HT-29 (cell line): ENCODE measurements at places on chromosomes 7 and 10. TPM values are rescaled to one million over a fixed set of nuclear protein-coding genes. Genes with fewer than 3 reads are reported as not detected.

The HTRA1 gene
- not detected in 2 replicates for total RNA-seq

The SAMD9 gene
- total RNA-seq: 8.3 and 8.5 TPM in 2 replicates

The LAMB4 gene
- total RNA-seq: 0.03 TPM in 1 of 2 replicates, not detected in the other

The POLR2J2 gene
- total RNA-seq: 2.8 and 4.2 TPM in 2 replicates

The TUBAL3 gene
- total RNA-seq: 0.05 and 0.47 TPM in 2 replicates

The GSTO2 gene
- total RNA-seq: 31.4 and 31.8 TPM in 2 replicates

The CTAGE6 gene
- total RNA-seq: not detected in 2 replicates

The IRF5 gene
- 17.9 and 19.1 TPM in 2 replicates for total RNA-seq

GRCh38 chr10:97781618-97782331 is 10.0 kb upstream of the SFRP5 start:
- DNase-seq: no peak

GRCh38 chr10:65342245-65342644 is 1583.6 kb upstream of the LRRTM3 start:
- peak; percentile 25 for DNase-seq

- no peak for DNase-seq
Measured at GRCh38 chr7:134611611-134612151, 35.0 kb upstream of the BPGM start.

GRCh38 chr7:42227936-42228591 is 8.9 kb downstream of the GLI3 start:
- no peak for DNase-seq

GRCh38 chr7:107579554-107579884 is 527 bp upstream of the BCAP29 start:
- no peak for DNase-seq

DNA sequence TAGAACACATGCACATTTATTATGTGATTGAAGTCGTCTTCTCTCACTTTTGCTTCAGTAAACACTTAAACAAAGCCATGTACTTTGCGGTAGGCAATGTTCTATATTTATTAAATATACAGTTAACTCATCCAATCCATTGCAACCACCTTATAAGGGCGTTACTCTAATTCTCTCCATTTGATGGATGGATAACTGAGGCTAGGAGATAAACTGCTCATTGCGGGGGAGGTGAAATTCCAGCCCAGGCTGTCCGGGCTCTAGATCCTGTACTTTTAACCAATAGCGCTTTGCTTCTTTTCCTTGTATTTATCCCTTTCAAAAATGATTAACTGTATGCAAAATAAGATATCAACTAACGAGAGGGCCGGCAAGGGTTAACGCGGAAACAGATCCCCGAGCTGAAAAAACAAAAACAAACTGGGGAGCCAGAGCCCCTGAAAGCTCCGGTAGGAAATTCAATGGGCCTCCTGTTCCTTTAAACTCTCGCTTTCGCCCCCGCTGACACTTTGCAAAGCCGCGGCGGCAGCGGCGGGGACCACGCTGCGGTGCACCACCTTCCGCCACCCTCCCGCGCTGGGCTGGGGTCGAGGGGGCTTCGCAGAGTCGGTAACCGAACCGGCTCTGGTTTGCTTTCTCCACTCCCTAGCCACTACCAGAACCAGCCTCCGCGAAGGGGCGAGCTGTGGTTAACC is 1.0 kb upstream of the PLXDC2 start:
- DNase-seq: no peak

DNA sequence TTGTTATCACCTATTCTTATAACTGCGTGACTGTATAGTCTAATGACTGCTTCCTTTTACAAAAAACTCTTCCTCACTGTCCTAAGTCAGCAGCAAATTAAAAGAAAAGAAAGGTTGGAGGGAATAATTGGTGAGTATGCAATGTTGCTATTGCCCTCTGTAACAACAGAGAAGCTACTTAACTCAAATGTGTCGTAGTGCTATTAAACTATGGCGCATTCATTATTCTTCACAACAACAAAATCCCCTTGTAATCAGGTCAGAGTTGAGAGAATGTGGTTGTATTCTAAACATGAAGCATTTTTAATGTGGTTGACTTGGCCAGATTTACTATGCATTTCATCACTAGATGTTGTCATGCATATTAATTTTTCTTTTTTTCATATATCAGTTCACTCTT is 897.8 kb upstream of the PHF14 start:
- DNase-seq: no peak

GRCh38 chr10:42939237-42939636 is 137.6 kb upstream of the RET start:
- no peak for DNase-seq

GRCh38 chr7:128167791-128168666 is 73.0 kb upstream of the LEP start:
- DNase-seq: no peak

DNA sequence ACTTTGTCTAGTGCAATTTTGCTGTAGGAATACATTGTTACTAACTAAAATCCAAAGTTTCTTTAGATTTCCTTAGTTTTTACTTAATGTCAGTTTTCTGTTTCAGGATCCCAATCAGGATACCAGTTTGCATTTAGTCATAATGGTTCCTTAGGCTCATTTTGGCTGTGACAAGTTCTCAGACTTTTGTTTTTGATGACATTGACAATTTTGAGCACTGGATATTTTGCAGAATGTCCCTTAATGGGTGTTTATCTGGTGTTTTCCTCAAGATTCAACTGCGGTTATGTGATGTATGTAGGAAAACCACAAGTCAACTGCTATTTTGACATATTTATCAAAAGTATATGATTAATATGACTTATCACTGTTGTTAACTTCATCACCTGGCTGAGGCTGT is 482.6 kb downstream of the PCDH15 start:
- no peak for DNase-seq

DNA sequence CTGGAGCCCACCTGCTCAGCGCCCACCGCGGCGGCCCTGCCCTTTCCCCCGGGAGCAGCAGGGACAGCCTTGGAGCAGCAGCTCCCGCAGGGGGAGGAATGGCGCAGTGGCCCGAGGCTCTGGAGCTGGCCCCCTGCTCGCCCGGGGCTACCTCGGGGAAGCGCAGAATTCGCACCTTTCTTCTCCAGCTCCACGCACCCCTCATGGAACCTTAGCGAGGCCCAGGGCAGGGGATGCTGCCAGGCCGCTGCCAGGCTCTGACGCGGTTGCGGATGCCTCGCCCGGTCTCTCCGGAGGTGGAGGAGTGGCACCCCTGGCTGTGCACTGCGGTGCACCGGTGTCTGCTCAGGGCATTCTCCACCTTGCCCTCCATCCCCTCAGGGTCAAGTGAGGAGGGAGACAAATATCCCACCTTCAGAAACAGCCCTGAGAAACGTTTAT is 84.9 kb upstream of the MKI67 start:
- no peak for DNase-seq

GRCh38 chr10:47030191-47030703 is 119.0 kb downstream of the PTPN20 start:
- no peak for DNase-seq

- no peak for DNase-seq
Measured at GRCh38 chr10:3524086-3524960, 260.7 kb downstream of the KLF6 start.

- DNase-seq: no peak
Measured at GRCh38 chr7:29084832-29085231, 61.5 kb downstream of the CPVL start.
